ENCODE measurements at places on chromosomes 3 and 15.
A peak's percentile ranks its signal among the peaks of the same experiment; 100 is the strongest.

GRCh38 chr3:60220768-60221167, 1030.5 kb downstream of the FHIT start:
- DNase-seq = no peak

GRCh38 chr15:72859017-72859756, 75.6 kb upstream of the ADPGK start:
- peak; percentile 41 for DNase-seq

DNA sequence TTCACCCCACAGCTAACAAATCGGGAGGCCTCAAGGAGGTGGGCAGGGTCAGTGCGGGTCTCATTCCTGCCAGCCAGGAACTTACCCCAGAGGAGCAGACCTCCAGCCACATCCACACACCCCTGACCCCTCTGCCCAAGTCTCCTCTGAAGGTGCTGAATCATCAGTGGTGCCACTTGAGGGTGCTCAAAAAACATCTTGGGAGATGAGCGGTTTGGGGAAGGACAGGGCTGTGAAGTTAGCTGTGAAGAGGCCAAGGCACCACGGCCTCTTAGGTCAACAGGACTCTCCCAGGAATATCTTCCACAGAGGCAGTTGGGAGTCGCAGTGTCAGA, 1.2 kb downstream of the DAPK2 start:
- DNase-seq = no peak

DNA sequence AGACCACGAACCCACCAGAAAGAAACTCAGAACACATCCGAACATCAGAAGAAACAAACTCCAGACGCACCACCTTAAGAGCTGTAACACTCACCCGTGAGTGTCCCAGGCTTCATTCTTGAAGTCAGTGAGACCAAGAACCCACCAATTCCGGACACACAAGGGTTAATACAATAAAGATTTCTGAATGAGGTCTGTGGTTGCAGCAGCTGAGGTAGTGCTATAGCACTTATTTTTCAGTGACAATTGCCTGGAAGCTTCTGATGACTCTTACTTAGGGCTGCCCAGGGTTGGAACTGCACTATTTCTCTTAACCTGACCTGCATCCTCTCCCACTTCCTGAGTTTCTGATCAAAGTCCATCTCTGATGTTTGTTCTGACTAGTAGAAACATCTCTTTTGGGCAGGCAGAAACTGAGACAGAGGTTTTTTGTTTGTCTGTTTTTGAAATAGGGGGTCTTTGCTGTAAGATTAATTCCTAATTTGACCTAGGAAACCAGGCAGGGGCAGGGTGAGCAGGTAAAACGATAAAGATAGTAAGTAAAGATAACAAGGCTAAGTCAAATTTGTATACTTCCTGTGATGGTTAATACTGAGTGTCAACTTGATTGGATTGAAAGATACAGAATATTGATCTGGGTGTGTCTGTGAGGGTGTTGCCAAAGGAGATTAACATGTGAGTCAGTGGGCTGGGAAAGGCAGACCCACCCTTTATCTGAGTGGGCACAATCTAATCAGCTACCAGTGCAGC, 169.1 kb downstream of the GAP43 start:
- DNase-seq = no peak

GRCh38 chr3:46113608-46114007, 86.3 kb upstream of the XCR1 start:
- no peak for DNase-seq

DNA sequence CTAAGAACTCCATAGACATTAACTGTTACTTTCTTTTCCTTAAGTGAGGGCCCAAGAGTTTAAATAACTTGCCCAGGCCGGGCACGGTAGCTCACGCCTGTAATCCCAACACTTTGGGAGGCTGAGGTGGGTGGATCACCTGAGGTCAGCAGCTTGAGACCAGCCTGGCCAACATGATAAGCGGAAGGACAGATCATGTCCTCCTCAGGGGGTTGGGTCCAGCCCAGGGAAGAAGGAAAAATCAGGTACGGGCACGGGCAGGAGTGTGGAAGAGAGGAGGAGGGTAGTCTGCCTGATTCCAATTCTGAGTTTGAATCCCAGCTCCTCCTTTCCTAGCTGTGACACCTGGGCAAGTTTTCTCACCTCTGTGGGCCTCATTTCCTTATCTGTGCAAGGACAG, 118.8 kb downstream of the ANP32A start:
- no peak for DNase-seq

- no peak for DNase-seq
Measured at GRCh38 chr3:13716540-13717221, 163.2 kb downstream of the WNT7A start.

- DNase-seq = no peak
Measured at GRCh38 chr3:131705099-131705498, 202.3 kb upstream of the MRPL3 start.

GRCh38 chr15:80286055-80286454, 34.0 kb upstream of the CTXND1 start:
- no peak for DNase-seq

All from eye (tissue), 1 donor.